HCT116 (cell line): ENCODE measurements at places on chromosomes 13 and 19. TPM values are rescaled to one million over a fixed set of nuclear protein-coding genes. Genes with fewer than 3 reads are reported as not detected.

GRCh38 chr19:18832306-18833140 lies 764 bp downstream of the UPF1 start:
- DNase-seq = no peak

PSG6 gene
- not detected for total RNA-seq

DNA sequence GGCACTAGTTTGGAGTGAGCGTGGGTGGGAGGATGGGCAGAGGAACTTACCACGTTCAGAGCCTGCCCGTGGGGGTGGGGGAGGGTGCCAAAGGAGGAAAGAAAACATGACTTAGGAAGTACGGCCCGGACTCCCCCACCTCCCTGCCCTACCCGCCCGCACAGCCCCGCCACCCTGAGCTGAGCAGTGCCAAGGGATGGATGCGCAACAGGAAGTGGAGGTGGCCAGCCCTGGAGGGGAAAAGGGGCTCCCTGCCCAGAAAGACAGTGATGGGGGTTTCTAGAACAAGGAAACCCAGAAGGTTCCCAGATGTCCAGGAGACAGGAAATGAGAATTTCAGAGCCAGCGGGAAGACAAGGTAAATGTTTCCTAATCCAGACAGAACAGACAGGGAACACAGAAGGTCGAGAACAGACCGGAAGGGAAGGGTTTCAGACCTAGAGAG lies 6.3 kb downstream of the TEAD2 start:
- DNase-seq = no peak

DNA sequence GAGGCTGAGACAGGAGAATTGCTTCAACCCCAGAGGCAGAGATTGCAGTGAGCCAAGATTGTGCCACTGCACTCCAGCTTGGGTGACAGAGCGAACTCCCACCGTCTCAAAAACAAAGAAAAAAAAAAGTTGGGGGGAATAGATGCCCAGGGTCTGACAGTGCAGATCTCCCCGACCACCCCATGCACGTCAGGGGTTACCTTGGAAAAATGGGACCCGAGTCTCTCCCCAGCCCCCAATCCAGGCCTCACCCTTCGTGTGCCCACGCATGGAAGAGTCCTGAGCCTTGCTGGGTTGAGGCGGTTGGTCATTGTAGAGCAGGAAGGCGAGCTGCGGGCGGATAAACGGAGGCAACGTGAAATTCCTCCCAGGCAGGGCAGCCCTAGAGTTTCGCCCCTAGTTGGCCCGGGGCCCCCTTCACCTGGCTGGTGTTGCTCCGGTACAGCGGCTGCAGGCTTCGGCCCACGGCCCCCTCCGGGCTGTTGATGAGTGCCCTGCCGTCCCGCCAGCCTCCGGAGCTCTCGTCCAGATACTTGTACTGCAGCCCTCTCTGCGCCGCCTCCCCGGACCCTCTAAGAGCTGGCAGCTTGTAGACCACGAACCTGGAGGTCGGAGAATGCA lies 588 bp downstream of the DNASE2 start:
- no peak for DNase-seq

GRCh38 chr19:14972676-14973075 lies 7.0 kb downstream of the SLC1A6 start:
- no peak for DNase-seq

SOX1 gene
- total RNA-seq = not detected

- no peak for DNase-seq
Observed at GRCh38 chr19:10724573-10725071, 6.7 kb downstream of the DNM2 start.

DNA sequence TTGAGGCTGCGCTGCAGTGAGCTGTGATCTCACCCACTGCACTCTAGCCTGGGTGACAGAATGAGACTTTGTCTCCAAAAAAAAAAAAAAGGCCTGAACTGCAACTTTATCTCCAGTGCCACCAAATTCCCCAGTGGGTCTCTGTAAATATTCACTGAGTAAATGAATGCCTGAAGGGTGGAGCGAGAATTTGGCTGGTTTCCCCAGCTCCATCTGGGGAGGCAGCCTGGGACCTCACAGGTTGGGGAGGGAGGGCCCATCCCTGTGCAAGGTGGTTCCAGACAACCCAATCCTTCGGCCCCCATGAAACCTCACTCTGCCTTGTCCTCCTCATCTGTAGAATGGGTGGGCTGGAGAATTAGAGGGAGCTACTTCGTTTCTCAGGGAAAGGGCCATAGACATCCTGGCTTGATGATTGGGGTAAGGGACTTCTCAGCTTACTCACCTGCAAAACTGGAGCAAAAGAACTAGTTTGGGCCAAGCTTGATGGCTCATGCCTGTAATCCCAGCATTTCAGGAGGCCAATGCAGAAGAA lies 4.2 kb upstream of the PKN1 start:
- no peak for DNase-seq

- DNase-seq = no peak
Observed at GRCh38 chr19:18070181-18070580, 16.6 kb downstream of the IL12RB1 start.

GRCh38 chr13:57326532-57326931 lies 159.5 kb downstream of the PRR20E start:
- no peak for DNase-seq
